NCI-H1930 (cell line): ENCODE measurements at places on chromosomes 3 and 15.

DNA sequence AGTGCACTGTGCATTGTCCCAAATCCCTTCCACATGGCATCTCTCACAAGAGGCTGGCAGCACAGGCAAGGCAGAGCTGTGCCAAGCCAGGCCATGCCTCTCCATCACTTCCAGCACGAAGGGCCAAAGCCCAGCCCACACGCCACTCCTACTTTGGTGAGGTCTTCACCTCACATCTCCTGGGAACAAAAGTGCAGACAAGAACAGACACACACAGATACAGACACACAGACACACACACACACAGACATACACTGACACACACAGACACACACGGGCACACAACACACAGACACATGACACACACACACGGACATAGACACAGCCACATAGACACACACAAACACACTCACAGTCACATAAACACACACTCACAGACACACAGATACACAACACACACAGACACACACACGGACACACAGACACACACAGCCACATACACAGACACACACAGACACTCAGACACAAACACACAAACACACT lies 233.3 kb downstream of the UACA start:
- DNase-seq = no peak

DNA sequence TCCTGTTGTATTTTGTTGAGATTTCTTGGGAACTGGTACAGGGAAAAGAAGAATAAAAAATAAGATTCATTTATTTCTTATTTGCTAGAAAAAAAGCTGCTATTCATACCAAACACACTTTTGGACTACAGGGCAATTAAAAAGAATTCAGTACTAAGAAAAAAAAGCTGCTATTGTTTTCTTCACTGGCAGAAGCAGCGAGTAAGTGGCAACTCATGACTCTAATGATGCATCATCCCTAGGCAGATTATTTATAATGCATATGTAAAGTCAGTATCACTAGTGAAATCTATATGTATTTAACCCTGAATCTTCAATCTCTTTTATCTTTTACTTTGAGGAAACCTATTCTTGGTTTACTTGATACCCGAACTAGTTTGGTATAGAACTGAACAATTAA lies 15.2 kb downstream of the PFN2 start:
- no peak for DNase-seq

DNA sequence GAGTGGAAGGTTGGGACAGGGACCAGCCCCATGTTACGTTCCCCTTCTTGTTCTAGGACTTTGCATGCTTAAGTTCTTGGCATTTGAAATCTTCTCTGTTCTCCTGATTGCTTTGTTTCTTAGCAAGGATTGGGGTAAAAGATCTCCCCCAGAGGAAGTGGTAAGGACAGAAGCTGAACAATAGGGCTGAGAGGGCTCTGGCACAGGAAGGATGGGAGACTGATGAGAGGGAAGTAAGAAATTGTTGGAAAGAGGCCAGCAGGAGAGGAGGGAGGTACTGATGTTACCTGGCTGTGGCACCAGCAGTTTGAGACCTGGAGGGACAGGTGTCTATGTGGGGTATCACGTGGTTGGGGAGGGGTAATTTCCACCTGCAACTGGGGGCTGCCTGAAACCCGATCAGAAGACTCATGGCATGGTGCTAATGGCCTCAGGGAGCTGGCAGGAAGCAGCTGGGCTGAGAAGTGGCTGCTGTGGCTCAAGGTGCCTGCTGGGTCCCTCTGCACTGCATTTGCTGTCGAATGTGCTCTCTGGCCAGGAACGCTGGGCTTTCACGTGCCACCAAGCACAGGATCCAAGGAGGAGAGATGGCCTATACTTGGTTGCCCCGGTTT lies 108.4 kb downstream of the LSM3 start:
- DNase-seq = no peak

DNA sequence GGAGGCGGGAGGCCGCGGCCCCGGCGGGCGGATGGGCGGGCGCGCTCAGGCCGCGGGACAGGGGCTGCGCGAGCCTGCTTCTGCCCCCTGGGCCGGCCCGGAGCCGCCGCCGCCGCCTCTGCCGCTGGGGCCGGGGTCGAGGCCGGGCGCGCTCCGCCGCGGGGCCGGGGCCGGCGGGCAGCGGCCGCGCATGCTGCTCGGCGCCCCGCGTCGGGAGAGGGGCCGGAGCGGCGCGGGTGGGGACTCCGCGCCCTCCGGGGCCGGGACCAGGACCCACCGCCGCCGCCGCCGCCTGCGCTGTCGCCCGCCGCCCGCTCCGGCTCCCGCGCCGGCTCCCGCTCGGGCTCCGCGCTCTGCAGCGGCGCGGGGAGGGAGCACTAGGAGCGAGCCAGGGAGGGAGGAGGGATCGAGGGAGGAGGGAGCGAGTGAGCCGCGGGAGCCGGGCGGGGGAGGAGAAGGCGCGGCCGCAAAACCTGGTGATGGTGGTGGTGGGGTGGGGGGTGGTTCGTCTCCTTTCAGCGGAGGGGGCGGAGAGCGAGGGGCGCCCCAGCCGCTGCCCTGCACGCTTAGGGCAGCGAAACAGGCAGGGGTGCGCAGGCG lies at the start of gene LINGO1:
LINGO1 (minus strand) TSS at position 379 of the 600 bp plus-strand sequence. CDS start 597 bp downstream, outside the sequence.
- no peak for DNase-seq
